Mesenteric fat pad (tissue), 1 donor: ENCODE measurements at places on chromosomes 12 and 14.

GRCh38 chr12:2613326-2614073 is 181.3 kb upstream of the FKBP4 start:
- no peak for DNase-seq

DNA sequence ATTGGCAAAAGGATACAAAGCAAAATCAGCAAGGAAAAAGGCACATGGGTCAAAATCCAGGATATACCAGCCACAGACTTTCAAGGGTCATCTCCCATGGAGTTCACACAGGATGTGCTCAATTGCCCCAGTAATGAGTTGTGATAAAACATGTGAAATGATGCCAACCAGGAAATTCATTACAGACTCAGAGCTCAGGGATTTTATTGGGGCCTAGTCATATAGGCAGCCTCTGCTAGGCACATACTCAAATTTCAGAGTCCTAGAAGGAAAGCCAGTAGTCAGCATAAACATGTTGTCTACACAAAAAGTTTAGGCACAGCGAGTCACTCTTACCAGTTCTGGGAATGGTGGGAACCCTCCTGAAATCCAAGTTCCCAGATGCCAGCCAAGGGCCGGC is 64.4 kb upstream of the OSBPL8 start:
- DNase-seq = no peak

GRCh38 chr12:59668674-59669073 is 72.8 kb downstream of the SLC16A7 start:
- no peak for DNase-seq

DNA sequence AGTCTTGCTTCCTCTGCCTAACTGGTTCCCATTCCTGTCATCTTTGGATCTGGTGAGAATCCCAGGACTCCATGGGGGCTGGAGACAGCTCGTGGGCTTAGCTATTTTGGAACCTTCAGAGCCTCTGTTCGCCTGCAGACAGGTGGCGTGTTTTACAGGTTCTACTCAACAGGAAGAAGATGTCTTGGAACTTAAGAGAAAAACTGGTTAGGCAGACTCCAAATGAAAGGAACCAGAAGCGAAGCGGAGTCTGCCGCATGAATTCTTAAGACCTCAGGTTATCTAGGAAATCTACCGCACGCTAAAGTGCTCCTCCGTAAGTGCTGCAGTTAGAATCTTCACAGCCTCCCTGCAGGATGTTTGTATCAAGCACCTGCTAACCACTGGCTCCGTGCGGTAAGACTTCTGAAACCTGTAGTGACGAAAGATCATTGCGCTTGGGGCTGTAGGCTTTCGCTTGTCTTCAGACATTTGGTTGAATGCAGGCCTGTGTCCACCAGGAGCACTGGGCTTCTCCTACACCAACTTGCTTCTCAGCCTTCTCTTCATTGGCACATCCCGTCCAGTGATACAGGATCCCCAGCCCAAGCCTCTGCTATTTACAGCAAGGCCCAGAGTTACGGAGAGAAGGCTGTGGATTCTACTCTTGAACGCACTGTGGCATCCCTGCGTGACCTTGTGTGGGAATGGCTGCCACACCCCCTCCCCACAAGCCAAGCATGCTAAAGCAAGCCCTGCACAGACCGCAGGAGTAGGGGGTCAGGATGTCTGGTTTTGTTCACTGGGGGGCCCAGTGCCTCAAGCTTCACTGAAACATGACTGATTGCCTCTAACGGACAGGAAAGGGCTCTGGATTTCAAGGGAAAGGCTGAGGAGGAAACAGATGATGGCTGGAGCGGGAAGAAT is 35.0 kb downstream of the ACADS start:
- DNase-seq = peak; percentile 47

- no peak for DNase-seq
These were observed 141.2 kb downstream of the SLC5A8 start for GRCh38 chr12:101068836-101069235.

- DNase-seq = no peak
These were observed 4.6 kb upstream of the SAMD4A start for GRCh38 chr14:54562334-54562733.

- DNase-seq = peak; percentile 73
These were observed 62.3 kb downstream of the BEGAIN start for GRCh38 chr14:100524933-100525243.

DNA sequence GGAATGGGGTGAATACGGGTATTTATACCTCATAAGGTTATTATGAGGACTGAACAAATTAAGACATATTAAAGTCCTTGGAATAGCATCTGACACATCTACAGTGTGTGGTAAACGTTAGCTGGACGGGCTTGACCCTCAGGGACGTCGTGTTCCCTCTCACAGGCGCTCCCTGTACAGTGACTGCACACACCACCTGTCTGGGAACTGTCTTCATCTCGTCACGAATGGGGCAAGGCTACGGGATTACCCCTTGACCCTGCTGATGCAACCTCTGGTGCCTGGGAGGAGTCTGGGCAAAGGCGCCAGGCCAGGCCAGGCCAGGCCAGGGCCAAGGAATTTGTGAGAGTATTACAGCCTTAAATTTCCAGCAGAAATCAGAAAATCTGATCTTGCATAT is 191.1 kb downstream of the CALM1 start:
- DNase-seq = peak; percentile 49

DNA sequence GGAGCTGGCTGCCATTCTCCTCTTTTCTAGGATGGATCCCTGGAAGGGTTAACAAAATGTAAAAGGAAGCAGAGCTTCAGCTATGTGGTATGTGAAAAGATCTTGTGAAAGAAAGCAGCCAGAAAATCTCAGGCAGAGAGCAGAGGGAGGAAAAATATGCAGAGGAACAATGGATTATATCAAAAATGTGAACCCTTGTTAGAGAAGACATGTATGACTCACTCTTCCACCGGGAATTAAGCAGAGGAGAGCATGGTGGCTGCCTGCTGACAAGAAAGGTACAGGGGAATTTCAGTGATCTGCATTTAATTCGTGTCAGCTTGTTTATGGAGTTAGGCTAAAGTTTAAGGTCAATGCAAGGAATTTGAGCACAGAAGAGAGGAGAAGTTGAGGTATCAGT is 46.3 kb downstream of the KCNA1 start:
- DNase-seq = no peak

GRCh38 chr14:61335049-61335448 is 13.7 kb downstream of the PRKCH start:
- no peak for DNase-seq

GRCh38 chr12:79737875-79738718 is 47.3 kb upstream of the PAWR start:
- no peak for DNase-seq

GRCh38 chr12:54987611-54988231 is 3.2 kb upstream of the TESPA1 start:
- no peak for DNase-seq

GRCh38 chr14:25557466-25557865 is 507.5 kb upstream of the STXBP6 start:
- DNase-seq = no peak

DNA sequence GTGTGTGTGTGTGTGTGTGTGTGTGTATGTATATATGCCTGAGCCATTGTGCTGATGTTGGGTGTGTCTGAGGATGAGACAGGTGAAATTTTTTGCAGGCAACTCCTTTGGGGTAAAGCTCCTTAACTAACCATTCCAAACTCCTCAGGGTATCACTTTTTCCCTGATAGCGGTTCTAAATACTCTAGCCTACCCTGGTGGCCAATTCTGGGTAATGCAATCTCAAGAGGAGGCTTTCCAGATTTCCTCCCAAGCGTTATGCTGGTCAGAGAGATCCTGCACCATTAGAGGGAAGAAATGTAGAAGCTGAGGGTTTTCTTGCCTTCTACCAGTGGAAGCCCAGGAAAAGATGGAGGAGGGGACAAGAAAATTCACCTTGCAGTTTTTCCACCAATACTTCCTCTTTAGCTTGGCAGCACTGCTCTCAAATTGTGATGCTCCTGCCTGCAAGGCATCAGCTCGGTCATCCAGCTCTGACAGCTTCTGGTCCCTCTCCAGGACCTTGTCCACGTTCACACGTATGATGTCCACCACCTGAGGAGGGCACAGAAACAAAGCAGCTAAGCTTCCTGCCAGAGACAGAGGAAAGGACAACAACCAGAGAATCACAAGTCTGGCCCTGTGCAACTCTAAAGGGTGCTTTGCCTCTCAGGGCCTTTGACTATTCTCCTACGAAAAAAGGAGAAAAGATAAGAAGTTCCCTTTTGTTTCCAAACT is 4.9 kb downstream of the VAMP1 start:
- no peak for DNase-seq

GRCh38 chr12:6090803-6091202 is 33.7 kb downstream of the VWF start:
- peak; percentile 20 for DNase-seq
